Endodermal cell (in vitro differentiated cells): ENCODE measurements at places on chromosomes 4 and X.
A peak's percentile ranks its signal among the peaks of the same experiment; 100 is the strongest.

DNA sequence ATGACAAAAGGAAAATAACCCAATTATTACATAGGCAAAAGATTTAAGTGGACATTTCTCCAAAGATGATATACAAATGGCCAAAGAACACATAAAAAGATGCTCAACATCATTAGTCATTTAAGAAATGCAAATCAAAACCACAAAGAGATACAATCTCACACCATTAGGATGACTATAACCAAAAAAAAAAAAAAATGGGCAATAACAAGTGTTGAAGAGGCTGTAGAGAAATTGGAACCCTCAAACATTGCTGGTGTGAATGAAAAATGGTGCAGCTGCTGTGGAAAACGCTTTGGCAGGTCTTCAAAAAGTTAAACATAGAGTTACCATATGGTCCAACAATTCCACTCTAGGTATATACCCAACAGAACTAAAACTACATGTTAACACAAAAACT, 5.6 kb upstream of the PRDX4 start:
- DNase-seq: no peak

DNA sequence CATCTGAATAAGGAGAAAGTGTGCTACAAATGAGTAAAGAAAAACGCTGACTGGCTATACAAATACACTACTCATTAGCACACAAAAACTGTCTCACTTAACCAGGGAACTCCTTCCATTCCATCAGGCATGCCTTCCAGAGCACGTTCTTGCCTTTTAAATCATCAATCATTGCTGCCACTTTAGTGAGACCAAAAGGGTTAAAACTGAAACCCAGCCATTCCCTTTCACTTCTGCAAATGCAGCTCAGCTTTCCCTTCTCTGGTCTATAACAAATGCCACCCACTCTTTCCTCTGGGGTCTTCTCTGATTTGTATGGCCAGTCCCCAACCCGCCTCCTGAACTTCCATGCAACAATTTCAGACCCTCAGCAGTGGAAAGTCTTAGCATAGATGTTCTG, 231.5 kb downstream of the TRIML1 start:
- DNase-seq: no peak

- no peak for DNase-seq
Measured at GRCh38 chr4:156196722-156197121, 243.1 kb upstream of the CTSO start.

GRCh38 chr4:153620352-153620751, 63.7 kb upstream of the TLR2 start:
- DNase-seq: no peak

DNA sequence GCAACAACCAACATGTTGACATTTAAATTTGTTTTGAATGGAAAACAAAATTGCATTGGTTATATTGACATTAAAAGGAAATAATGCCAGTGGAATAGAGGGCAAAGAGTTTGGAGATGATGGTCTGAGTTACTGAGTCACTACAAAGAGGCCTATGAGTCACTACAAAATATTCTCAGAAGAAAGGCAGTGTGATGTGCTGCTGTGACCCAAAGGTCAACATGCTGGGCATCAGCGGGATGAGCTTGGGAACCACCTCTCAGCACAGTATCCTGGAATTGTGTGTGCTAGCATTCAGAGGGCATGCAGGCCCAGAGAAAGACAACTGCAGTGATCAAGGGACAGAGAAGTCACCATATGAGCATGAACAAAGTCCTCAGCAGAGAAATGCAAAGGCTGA, 2.8 kb downstream of the CMC4 start:
- no peak for DNase-seq

- DNase-seq: peak; percentile 75
Measured at GRCh38 chrX:32137525-32137924, 1065.7 kb upstream of the FTHL17 start.

DNA sequence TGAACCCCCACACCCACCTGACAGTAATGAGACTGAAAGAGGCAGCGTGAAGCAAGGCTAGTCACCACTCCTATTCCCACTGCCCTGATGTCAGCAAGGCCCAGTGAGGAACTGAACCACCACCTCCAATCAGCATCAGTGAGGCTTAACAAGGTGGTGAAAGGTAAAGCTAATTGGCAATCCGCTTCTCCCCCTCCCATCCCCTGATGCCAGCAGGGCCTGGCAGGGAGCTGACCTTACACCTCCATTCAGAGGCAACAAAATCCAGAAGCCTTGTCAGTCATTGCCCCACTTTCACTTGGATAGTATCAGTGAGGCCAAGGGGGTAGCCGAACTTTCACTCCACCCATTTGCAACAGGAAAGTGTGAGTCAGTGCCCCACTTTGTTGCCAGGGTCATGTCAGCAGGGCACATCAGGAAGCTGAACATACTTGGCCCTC, 60.8 kb downstream of the AWAT2 start:
- DNase-seq: no peak

DNA sequence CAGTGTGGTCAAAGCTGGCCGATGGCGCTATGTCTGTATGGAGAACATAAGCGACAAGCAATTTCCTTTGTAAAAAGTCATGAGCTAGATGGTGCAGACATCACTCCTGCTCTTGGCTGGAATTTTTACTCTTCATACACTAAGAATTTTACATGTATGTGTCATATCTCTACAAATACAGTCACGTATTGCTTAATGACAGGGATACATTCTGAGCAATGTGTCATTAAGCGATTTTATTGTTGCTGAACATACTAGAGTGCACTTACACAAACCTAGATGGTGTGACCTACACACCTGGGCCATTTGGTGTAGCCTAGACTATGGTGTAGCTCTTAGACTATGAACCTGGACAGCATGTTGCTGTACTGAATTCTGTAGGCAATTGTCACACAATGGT, 185.4 kb downstream of the SOWAHB start:
- no peak for DNase-seq

- DNase-seq: no peak
Measured at GRCh38 chr4:74369855-74370254, 4.9 kb downstream of the EREG start.

DNA sequence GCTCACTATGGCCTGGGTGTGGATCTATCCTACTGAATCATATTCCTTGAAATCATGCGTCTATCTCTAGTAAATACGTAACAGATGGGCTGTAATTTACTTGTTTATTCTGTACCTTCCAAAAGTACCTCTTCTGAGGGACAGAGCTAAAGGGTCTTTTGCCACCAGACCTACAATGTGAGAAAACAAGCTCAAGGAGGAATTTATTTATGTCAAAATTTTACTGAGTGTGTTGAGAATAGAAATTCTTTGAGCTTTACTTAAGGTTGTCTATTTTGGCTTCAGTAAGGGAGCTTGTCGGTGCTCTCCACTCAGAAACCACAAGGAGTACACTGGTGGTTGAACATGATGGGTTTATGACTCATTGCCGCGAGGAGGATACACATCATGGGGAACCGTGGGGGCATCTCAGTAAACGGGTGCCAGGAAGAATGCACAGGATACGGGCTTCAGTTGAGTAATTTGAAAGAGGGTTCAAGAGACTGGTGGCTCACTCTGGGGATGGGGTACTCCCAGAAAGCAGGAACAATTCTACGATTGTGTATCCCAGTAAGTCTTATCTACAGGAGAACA, 3.0 kb downstream of the ANK2 start:
- DNase-seq: no peak

GRCh38 chr4:141081921-141082395, 51.3 kb downstream of the RNF150 start:
- DNase-seq: no peak

GRCh38 chr4:40992472-40993295, 221.7 kb downstream of the APBB2 start:
- no peak for DNase-seq

- DNase-seq: no peak
Measured at GRCh38 chrX:149807747-149808458, 26.2 kb downstream of the MAGEA9 start.

GRCh38 chr4:88857588-88857987, 160.0 kb upstream of the NAP1L5 start:
- DNase-seq: no peak

- DNase-seq: no peak
Measured at GRCh38 chr4:42646013-42646784, 10.7 kb downstream of the ATP8A1 start.

DNA sequence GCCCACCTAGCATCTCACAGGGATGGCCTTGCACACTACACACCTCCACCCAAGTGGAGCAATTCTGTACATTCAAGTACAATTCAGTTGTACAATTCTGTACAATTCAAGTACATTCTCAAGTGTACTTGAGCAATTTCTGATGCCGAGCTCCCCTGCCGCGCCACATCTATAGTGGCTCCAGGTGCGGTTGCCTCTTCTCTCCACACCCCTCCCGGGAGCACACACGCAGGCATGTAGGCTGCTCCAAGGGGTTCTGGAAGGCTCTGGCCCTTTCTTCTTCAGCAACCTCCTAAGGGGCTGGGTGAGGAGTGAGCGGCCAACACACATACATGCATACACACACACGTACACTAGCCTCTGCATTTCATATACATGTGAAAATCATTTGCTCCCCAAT, 18.9 kb upstream of the DUSP9 start:
- no peak for DNase-seq

GRCh38 chr4:36172656-36173055, 71.7 kb downstream of the ARAP2 start:
- no peak for DNase-seq

GRCh38 chrX:126165721-126166461, at the start of gene DCAF12L2:
Gene DCAF12L2, minus strand, starts transcription at chrX:126166289. Its CDS starts 365 bp downstream, at chrX:126165924.
- DNase-seq: peak; percentile 74

DNA sequence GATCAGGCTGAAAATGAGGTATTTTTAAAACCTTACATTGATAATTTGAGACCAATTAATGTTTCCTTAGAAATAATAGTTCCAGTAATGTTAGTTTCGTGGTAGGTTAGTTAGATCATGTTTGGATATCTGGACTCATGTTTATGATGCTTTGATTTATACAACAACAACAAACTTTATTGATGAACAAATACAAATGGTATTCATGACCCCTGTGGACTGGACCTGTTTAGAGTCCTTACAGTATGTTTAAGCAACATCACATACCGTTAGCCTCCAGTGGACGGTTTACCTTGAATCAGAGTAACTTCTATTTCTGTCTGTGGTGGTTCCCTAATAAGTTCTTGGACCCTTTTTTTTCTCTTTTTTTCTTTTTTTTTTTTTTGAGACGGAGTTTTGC, 18.0 kb downstream of the ZRSR2 start:
- no peak for DNase-seq

DNA sequence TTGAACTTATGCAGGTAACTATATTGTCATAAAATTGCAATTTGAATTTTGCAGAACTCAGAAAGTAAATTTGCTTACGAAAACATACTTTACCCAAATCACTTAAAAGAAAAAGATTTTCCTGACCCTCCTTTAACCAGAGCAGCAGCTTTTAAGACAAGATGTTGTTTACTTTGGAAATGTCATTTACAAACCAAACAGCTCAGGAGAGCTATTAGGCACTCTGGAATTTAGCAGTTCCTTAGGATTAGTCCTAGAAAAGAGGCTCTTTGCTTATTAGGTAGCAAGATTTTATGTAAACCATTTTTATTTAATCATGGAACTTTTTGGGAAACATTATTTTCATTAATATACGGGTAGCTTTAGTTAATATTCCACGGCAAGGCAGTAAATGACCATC, 765.7 kb upstream of the POU3F4 start:
- DNase-seq: no peak

- no peak for DNase-seq
Measured at GRCh38 chrX:113726009-113726408, 857.9 kb upstream of the HTR2C start.

DNA sequence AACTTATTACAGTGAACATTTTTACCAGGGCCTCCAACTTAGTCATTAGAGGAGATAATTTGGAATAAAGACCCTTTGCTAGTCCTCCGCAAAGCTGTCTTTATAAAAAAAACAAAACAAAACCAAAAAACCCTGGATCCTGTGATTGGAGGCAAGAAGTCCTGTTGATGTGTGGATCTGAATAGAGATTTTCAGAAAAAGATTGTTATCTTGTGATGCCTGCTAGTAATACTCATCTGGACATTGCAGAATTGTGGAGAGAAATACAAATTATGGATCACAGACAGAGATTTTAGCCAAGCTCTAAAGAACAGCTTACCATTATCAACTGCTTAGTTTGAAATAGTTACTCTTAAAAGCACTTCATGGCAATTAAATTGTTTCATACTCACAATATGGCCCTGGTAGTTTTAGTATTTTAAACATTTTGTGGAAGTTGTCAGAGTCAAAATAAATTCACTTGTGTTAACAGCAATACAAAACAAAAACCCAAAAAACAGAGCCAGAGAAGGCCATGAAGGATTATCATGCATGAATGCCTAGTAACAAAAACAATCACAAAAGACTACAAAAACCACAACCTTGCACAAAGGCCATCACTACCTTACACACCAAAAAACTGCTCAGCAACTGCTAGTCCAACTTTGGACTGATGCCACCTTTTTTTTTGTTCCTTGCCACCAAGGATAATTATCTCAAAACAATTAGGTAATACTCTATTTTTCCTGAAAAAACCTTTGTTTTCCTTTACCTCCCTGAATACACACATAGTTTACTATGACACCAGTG, 514.5 kb upstream of the SLIT2 start:
- DNase-seq: no peak

GRCh38 chr4:104973708-104974107, 173.0 kb upstream of the TET2 start:
- no peak for DNase-seq

DNA sequence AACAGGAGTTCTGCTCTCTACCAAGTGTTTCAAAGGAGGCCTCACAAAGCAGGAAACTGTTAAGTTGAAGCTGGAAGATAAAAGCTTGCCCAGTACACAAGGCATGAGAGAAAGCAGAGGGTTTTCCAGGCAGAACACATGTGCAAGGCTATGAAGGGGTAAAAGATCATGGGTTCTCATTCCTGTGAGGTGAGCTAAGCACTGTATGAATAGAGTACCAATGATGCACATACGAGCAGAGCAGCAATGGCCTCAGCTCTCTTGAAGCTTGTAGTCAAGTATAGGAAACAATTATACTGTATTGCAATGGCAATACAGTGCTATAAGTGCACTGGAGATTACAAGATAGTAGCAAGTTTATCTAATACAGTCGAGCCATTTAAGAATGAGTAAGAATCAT, 18.0 kb downstream of the TTC29 start:
- no peak for DNase-seq

- DNase-seq: peak; percentile 40
Measured at GRCh38 chr4:3174371-3175338, 74.3 kb upstream of the MSANTD1 start.

DNA sequence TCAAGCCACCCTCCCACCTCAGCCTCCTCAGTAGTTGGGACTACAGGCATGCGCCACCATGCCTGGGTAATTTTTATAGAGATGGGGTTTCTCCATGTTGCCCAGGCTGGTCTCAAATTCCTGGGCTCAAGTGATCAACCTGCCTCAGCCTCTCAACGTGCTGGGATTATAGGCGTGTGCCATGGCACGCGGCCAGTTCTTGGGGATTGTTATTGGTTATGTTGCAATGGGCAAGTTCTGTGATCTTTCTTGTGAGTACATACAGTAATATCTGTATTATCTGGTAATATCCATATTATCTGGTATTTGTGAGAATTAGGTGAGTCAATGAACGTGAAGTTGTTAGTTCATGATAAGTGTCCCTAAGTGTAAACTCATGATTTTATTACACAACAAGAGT, 90.3 kb upstream of the TBL1X start:
- no peak for DNase-seq
